MCF 10A (cell line): ENCODE measurements at places on chromosomes 11 and 22. TPM values are rescaled to one million over a fixed set of nuclear protein-coding genes. Genes with fewer than 3 reads are reported as not detected.

- H3K4me1 ChIP-seq: no peaks in the 10 kb centered on the region
- H3K27me3 ChIP-seq: no peaks in the 10 kb centered on the region
- peaks cover 19% of the 10 kb centered on the region for H3K36me3 ChIP-seq
- no peak overlapping the region for H3K4me3 ChIP-seq
- no peak overlapping the region for H3K27ac ChIP-seq
- DNase-seq: peak; percentile 55
These were observed 603 bp downstream of the CDHR5 start for GRCh38 chr11:623999-624704.

DNA sequence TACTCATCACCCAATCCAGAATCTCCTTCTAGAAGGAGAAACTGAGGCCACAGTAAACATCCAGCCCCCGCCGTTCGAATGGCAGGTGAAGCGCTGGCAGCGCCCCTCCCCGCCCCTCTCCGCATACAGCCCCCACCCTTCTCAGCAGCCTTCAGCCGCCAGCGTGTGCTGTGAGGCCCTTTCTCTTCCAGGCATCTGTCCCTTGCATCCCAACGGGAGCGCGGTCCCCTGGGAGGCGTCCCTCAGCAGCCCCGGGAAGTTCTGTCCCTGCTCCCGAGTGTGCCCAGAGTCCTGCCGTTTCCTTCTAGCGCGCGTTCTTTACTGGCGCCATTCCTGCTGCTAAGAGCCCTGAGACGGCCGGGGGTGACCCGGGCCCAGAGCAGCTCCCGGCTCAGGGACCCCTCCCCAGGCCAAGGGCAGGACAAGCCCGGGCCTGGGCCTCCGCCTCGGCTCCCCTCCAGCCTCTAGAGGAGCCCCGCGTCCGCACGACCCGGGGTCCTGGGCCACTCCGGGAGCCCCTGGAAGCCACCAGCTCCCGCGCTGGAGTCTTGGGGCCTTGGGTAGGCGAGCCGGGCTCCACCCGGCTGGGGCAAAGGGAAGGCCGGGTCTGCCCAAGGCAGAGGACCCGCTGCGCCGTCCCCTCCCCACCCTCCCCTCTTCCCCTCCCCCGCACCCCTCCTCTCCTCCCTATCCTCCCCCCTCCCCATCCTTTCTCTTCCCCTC, 450.4 kb downstream of the OPCML start:
- no peaks in the 10 kb centered on the region for H3K36me3 ChIP-seq
- no peak overlapping the region for H3K4me3 ChIP-seq
- no peaks in the 10 kb centered on the region for H3K27me3 ChIP-seq
- no peak overlapping the region for H3K27ac ChIP-seq
- DNase-seq: no peak

DNA sequence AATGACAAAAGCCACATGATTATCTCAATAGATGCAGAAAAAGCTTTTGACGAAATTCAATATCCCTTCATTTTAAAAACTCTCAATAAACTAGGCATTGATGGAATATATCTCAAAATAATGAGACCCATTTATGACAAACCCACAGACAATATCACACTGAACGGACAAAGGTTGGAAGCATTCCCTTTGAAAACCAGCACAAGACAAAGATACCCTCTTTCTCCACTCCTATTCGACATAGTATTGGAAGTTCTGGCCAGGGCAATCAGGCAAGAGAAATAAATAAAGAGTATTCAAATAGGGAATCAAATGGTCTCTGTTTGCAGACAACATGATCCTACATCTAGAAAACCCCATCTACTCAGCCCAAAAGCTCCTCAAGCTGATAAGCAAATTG, 52.0 kb downstream of the CASP12 start:
- no peak overlapping the region for H3K27ac ChIP-seq
- no peak overlapping the region for H3K4me3 ChIP-seq
- H3K4me1 ChIP-seq: no peaks in the 10 kb centered on the region
- no peaks in the 10 kb centered on the region for H3K36me3 ChIP-seq
- no peaks in the 10 kb centered on the region for H3K27me3 ChIP-seq

- no peaks in the 10 kb centered on the region for H3K27me3 ChIP-seq
- no peak for DNase-seq
- peak overlapping the region; percentile 96 for H3K27ac ChIP-seq
- peaks cover 15% of the 10 kb centered on the region for H3K36me3 ChIP-seq
- peaks cover 49% of the 10 kb centered on the region for H3K4me1 ChIP-seq
These were observed 179.9 kb downstream of the DBX1 start for GRCh38 chr11:19980388-19980787.

- H3K4me1 ChIP-seq: no peaks in the 10 kb centered on the region
- no peaks in the 10 kb centered on the region for H3K36me3 ChIP-seq
- no peak overlapping the region for H3K27ac ChIP-seq
- H3K4me3 ChIP-seq: no peak overlapping the region
These were observed 452.0 kb upstream of the KIRREL3 start for GRCh38 chr11:127452533-127452932.

- peaks cover 41% of the 10 kb centered on the region for H3K27me3 ChIP-seq
- no peaks in the 10 kb centered on the region for H3K4me1 ChIP-seq
These were observed 36.3 kb downstream of the SLC5A1 start for GRCh38 chr22:32079130-32080089.

The H19 gene
- 61.0 and 152 TPM in 2 replicates for total RNA-seq

The TRIM44 gene
- 98.5 and 103 TPM in 2 replicates for total RNA-seq

The NRGN gene
- 1.4 TPM in 1 of 2 replicates, not detected in the other for total RNA-seq

The TIGD3 gene
- 0.14 TPM in 1 of 2 replicates, not detected in the other for total RNA-seq
